ENCODE measurements at places on chromosomes 7 and 10.

DNA sequence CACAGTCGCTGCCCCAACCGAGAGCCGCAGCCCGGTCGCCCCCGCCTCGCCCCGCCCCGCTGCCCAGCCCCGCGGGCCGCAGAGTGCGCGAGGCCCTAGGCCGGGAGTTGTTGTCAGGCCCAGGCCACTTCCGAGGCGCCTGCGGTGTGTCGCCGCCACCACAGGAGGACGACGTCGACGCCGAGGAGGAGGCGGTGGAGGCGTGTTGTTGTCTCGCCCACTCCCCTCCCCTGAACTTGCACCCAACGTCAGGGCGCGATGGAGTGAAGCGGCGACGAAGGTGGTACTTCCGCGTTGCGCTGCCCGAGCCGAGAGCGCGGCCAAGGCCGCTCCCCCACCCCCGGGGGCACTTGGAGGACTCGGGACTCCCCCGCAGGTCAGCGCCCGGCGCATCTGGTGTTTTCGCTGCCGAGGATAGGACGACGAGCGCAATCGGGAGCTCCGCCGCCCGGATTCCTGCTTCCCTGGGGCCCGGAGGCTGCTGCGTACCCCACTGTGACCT lies at the start of gene CDK13:
CDK13 (plus strand) TSS at position 286 of the 502 bp plus-strand sequence. CDS start 386 bp downstream, outside the sequence.
- DNase-seq, result no peak

DNA sequence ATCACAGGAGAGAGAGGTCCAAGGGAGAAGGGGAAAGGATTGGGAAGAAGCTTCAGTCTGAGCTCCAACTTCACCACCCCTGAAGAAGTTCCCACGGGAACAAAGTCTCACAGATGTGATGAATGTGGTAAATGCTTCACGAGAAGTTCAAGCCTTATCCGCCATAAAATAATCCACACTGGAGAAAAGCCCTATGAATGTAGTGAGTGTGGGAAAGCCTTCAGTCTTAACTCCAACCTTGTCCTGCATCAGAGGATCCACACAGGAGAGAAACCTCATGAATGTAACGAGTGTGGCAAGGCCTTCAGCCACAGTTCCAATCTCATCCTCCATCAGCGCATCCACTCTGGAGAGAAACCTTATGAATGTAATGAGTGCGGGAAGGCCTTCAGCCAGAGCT lies 16.0 kb upstream of the ZSCAN21 start:
- no peak for DNase-seq

GRCh38 chr10:30581779-30582380 lies 47.7 kb downstream of the LYZL2 start:
- no peak for DNase-seq

DNA sequence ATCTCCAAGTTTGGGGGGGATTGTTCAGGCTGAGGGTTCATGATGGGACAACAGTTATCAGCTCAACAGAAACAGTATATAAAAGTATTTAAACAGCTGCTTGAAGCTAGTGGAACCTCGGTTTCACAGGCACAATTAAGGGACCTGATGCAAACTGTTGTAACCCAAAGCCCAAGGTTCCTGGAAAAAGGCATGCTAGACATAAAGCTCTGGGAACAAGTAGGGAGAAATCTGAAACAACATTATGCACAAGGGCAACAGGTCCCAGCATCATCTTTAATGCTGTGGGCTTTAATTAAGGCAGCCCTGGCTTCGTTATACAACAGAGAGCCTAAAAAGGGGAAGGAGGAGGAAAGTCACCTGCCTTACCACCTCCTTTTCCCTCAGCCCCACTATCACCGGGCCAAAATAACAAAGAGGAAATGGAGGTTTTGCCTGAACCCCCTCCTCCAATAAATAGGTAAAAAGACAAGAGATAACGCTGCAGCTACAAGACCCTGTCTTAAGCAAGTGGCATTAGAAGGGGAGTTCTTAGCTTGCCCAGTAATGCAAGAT lies 83.2 kb upstream of the GPR22 start:
- no peak for DNase-seq

DNA sequence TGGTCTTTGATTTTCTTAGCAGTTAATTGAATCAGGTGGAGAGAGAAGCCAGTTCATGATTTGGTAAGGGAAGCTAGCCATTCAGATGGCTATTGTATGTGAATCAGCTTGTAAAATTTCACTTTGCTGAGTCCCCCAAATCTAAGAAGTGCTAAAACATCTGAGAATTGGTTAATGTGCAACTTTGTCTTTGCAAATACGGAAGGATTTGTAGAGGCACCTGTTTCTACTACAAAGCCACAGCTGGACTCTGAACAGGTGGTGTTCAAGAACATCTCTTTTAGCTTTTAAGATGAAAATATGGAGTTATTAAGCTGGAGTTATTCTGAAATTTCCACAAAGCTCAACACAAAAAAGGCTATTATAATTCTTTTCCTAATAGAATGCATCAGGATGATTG lies 132.6 kb downstream of the VPS50 start:
- DNase-seq, result no peak

DNA sequence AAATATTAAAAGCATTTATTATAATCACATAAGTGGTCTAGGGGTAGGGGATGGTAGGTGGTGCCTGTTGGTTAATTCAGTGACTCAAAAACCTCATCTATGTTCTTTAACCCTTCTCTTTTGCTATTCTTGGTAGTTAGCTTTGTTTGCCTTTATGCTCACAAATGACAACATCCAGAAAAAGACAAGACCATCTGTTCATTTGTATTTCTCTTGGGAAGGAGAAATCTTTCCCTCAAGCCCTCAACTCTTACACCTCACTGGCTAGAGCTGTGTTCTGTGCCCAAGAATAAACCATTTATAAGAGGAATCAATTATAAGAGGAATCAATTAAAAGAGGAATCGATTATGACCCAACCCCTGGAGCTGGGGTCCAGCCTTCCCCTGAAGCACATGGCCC lies 10.8 kb upstream of the IFRD1 start:
- no peak for DNase-seq

GRCh38 chr10:114337510-114338462 lies 66.5 kb downstream of the AFAP1L2 start:
- no peak for DNase-seq

GRCh38 chr7:27143023-27143949 lies at the start of gene HOXA5:
Gene HOXA5 (minus strand): TSS chr7:27143681. CDS start chr7:27143607, 74 bp downstream.
- peak; percentile 28 for DNase-seq

DNA sequence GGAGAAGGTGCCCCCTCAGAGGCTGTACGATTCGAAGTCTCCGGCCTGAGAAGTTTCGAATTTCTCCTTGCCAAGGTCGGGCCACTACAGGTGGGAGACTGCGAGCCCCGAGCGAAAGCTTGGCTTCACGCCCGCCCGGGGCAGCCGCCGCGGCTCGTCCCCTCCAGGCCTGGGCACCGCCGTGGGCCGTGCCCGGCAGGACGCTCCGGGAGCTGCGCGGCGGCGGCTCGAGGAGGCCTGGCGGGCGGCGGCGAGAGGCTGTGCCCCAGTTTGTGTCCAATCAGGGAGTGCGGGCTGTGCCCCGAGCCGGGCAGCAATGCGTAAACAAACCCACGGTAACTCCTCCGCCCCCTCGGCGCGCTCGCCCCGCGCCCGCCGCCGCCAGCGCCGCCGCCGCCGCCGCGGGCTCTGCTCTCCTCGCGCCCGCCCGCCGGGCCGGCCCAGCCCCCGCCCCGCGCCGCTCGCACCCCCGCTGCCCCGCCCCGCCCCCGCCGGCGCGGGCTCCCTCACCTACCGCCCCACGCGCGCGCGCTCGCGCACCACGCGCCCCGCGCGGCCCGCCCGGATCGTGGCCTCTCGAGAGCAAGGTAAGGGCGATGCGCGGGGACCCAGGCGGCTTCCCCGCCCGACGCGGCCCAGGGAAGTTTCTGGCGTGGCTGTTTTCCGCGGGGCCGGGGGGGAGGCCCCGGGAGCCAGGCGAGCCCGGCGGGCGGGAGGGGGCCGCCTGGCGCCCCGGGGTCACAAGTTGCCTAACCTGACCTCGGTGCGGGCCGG lies 57.8 kb upstream of the PCGF5 start:
- peak; percentile 20 for DNase-seq

DNA sequence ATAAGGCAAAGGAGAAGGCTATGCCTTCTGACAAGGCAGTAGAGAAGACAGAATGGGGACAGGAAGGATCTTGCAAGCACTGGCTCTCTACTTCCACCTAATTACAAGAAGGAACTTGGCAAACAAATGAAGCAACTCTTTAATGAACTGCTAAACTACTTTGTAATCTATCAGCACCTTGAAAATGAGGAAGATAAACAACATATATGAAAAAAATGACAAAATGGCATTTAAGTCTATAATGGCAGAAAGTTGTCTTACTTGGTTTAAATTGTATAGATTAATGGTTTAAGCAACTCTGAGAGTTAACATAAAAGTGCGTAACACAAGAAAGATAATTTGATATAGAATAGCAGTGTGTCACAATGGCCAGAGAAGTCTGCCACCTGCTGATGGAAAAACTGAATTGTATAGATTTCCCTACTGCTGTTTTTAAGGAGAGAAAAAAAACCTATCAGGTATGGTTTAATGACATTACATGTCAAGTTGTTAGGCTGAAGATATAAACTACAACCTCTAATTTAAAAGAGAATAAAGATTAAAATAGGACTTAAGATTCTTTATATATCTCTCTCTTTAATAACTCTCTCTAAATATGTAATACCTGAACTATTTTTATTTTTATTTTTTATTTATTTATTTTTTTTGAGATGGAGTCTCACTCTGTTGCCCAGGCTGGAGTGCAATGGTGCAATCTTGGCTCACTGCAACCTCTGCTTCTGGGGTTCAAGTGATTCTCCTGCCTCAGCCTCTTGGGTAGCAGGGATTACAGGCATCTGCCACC lies 11.8 kb downstream of the NT5C3A start:
- DNase-seq, result no peak

DNA sequence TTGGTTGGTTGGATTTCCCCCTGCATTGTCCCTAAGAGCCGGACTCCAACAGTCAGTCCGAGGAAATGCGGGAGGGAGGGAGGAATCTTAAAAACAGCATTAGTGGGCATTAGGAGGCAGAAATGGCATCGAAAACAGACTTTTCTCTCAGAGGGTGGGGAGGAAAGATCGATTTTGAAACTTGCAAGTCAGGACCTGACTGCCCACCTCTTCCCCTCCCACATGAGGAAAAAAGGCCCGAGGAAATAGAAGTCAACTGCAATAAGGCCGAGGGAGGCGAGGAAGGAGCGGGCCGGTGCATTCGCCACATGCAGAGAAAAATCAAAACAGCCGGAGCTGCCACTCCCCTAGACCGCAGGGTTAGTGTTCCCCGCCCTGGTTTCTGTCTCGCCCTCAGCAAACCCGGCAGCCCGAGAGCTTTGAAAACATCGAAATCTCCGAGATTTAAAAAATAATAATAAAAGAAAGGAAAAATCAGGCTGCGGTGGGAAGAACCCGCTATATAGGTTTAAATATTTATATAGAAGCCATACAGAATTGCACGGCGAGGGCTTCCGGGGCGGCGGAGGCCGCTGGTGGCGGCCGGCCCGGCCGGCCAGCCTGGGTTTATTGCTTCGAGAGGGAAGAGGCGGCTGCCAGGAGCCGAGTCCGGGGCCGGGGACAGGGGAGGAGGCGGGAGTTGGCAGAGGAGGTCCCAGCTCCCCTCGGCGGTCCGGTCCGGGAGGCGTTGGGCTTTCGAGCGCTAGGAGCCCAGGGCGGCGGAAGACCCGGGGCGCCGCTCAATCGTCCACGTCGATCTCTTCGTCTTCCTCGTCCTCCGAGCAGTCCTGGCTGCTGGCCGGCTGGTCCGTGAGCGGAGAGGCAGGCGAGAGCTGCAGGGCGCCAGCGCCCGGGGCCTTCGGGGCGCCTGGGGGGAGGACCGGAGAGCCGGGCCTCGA lies 2.5 kb downstream of the LBX1 start:
- no peak for DNase-seq

- DNase-seq, result no peak
Measured at GRCh38 chr10:35316218-35316967, 19.9 kb upstream of the CCNY start.

DNA sequence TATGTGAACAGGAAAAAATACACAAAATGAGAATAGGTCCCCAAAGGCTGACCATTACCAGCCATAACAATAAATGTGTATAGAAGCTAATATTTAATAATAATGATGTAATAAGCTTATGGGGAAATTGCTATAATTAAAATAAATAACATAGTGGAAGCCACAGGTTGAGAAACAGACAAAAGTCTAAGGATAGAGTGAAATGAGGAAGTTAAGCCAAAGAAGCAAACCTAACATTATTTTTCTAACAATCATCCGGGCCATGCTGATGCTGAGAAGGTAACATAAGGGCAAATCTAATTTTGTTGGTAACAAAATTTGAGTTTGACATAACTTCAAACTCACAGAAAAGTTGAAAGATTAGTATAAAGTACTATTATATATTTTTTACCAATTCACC lies 115.9 kb downstream of the MICU1 start:
- DNase-seq, result no peak

- no peak for DNase-seq
Measured at GRCh38 chr10:21146436-21146789, 249.3 kb upstream of the NEBL start.

GRCh38 chr10:79022565-79023230 lies 46.1 kb upstream of the ZMIZ1 start:
- no peak for DNase-seq

DNA sequence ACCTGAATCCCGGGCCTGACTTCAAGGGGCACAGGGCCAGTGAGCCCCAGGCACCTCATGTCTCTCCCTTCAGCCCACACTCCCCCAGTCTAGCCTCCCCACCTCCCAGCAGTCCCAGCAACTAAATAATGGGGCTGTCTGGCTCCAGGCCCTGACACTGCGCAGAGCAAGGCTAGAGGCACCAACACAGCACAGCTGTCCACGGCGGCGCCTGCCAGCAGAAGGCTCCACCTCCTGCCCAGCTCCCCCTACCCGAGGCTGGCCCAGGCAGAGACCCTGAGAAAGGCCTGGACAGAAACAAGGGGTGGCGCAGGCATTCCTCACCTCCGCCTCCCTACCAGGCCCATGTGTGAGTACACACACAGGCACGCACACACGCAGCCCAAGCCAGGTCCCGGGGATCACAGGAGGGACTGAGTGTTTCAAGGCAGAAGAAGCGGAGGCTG lies 6.1 kb downstream of the KCNH2 start:
- no peak for DNase-seq

- DNase-seq, result no peak
Measured at GRCh38 chr10:43680035-43680434, 31.4 kb upstream of the ZNF32 start.

GRCh38 chr10:93912444-93912843 lies 18.7 kb downstream of the SLC35G1 start:
- no peak for DNase-seq

DNA sequence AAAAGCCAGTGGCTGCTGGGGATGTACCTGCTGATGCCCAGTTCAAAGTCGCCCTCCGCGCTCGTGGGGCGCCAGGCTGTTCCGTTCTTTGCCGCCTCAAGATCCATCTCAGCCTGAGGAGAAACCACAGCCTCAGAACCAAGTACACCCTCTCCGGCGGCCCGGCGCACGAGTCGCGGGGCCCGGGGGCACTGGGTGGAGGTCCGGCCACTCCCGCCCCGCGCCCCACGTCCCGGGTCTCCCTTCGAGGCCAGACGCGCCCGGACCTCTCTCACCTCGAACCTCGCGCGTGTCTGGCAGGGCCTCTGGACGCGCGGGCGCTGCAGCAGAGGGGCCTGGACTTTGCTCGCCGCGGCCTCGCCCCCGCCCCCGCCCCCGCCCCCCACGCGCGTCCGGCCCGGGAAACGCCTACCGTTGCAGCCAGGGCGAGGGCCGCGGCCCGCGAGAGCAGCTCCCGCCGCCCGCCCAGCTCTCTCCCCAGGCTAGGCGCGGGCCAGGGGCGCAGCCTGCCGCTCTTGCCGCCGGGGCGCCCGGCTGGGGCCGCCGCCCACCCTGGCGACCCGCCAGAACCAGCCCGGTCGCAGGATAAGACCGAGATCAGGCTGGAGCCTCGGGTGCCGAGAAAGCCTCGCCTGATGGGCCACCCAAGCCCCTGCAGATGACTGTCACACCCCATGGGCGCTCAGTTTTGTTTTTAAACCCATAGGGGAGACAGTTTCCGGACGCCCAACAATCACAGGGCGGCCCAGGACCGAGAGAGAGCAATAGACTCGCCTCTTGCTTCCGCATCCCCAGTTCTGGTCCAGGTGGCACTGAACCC lies at the start of gene ABCB4:
ABCB4 (minus strand) TSS at position 322 of the 820 bp plus-strand sequence; CDS start at position 107, 215 bp downstream.
- DNase-seq, result no peak
